ENCODE measurements at places on chromosomes 12 and 14.

- DNase-seq: no peak
Observed at GRCh38 chr12:92961949-92962348, 32.9 kb upstream of the EEA1 start.

GRCh38 chr14:35121026-35121886, 534 bp downstream of the PPP2R3C start:
- DNase-seq: no peak

DNA sequence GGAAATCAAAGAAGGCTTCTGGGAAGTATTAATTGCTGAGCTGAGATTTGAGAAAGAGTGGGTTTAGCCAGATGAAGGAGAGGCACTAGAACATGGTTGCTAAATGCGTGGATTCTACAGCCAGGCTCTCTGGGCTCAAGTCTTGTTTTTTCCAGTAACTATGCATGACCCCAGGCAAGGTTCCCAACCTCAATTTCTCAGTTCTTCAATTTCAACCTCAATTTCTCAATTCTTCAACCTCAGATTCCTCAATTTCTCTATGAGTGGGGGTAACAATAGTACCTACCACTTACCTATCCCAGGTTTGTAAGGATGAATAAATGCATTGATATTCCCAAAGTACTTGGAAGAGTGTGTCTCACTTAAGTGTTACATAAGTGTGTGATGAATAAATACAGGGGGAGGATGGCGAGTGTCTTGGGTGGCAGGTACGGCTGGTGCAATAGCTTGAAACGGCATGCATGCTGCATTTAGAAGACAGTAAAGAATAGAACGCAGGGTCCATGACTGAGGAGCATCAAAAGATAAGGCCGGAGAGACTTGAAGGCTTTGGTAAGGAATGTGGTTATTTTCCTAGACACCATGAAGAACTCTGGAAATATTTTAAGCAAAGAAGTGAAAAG, 149.1 kb upstream of the ATP2B1 start:
- DNase-seq: no peak

DNA sequence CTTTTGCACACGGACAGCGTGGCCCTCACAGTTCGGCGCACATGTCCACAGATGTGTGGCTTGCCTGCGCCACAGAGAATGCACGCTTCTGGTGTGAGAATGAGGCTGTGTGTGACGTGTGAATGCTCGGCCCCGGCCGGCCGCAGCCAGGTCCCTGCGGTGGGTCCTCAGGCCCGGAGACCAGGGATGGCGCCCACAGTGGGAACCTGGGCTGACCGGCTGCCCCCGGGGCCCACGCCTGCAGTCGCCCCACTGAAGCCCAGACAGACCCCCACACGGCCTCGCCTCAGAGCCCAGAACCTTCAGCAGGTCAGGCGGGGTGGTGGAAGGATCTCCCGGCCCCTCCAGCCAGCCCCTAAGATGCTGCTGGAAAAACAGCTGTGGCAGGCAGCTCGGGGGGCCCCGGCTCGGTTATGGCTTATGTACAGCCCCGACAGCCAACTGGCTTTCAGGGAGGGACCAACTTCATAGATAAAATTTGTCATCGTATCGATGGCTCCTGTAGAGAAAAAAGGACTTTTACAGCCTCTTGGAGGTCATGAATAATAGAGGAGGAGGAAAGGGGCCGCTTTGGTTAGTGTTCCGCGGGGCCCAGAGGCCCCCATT, 4.5 kb upstream of the C14orf180 start:
- no peak for DNase-seq

DNA sequence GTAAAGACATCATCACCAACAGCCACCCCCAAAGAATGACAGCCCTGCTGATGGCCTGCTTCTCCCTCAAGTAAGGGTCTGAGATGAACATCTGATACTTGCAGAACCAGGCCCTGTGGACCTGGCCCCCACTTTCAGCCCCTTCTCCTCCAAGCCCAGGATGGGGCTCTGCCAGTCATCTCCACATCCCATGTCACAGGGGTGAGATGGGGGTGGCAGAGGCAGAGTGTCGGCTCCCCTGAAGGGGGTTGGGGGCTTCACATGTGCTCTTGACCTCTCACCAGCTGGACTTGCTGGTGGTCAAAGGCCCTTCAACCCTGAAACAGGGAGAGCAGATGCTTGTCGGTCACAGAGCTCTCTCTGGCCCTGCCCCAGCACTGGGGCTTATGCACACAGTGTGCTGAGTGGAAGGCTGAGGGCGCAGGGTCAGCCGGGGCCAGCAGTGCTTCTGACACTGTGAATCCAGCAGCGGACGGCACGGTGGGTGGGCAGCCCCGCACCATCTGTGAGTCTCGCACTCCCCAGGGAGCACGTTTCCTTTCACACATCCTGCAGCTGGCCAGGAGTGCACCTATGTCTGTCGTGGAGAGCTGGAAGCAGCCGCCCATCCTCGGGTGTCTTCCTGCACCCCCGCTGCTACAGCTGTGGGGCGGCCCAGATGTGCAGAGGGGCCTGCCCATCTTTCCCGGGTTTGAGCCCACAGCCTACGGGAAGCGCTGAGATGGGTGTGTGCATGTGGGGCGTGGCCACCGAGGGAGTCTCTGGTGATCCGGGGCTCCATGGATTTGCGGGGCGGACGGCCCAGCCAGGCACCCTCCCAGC, 94.3 kb downstream of the ADGRD1 start:
- no peak for DNase-seq

- no peak for DNase-seq
Observed at GRCh38 chr14:88417594-88417993, 32.1 kb downstream of the SPATA7 start.

GRCh38 chr12:106133136-106134087, 5.3 kb downstream of the NUAK1 start:
- DNase-seq: no peak

DNA sequence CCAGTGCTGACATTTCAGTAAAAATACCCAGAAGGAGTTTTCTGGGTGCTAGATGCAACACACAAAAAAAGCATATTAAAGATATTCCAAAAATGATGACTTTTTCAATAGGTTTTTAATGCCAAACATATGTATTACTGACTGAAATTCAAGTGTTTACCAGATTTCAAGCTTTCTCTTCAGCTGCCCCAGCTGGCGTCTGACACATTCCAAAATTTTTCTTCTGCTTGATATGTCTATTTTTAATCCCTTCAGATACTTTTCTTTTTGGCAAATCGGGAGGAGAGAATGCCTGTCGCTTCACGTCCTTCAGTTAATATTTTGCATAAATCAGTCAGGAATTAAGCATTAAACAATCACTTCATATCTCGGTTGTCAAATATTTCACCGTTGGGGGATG, 7.1 kb upstream of the CCDC60 start:
- DNase-seq: no peak

GRCh38 chr12:530821-531220, 71.1 kb downstream of the B4GALNT3 start:
- peak; percentile 100 for DNase-seq

GRCh38 chr14:88983755-88984154, 159.3 kb downstream of the TTC8 start:
- DNase-seq: no peak

- no peak for DNase-seq
Observed at GRCh38 chr14:53501361-53502211, 348.5 kb upstream of the DDHD1 start.

DNA sequence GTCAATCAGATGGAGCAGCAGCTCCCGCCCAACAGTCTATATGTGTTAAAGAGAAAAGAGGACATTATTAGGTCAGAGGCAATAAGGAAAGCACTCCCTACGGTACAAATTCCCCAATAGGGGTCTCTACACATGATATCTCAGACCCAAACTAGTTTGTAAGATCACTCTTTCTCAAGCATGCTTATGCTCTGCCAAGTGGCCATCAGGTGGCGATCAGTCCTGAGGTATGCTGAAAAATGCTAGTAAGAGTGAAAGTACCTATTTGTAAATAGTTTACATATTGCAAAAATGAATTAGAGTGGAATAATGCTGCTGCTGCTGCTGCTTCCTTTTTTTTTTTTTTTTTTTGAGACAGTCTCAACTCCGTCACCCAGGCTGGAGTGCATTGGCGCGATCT, 61.0 kb downstream of the CPM start:
- DNase-seq: no peak

- DNase-seq: no peak
Observed at GRCh38 chr14:85090681-85091080, 439.3 kb upstream of the FLRT2 start.

DNA sequence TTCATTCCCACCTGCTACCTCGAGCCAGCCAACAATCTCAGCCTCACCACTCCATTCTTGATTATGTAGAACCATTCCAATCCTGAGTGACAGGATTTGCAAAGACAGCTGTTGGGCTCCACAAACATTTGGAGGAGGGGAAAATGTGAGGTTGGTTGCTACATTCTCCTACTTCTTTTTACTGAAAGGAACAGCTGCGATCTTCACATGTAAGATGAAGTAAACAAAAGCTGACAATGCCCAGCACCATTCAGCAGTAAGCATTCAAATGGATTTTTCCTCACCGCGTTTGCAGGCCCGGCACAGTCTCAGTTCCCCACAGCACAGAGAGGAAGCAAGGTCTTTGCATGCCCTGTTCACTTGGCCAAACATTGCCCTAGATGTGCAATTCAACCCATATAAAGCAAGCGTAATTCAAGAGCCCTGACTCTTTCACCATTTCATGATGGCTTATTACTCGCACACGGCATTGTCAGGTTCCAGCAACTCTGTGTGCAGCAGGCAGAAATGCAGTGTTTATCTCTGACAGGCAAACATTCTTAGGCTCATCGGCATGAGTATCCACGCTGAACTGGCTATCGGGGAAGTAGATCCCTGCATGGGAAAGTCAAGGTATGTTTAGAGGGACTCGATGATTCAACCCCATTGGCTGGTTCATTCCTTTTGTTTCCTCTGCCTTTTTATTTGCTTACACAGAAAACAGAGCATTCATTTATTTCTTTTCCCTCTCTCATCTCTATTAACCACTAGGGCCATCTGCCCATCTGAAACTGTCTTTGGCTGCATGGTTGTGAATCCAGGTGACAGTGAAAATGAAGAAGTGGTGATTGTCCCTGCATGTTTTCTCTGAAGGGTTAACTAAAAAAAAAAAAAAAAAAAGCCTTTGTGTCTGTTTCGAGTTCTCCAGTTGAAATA, 236.1 kb upstream of the PLEKHG7 start:
- DNase-seq: peak; percentile 60

DNA sequence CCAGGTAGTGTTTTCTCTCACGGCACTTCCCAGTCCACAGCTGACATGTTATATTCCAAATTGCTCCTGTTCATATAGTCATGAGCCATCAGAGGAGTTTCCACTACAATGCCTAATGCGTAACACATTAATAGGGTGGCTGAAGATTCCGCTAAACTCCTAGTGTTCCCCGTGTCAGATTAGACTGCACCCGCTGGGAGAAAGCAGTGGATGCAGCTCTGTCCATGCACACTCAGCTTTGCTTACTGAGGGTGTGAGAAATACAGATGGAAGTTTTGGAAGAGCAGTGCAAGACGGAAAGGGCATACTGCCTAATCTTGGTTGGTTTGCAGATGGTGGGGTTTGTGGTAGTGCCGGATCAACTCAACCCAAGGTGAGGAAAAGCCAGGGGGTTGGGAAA, 5.6 kb downstream of the PPP1R3E start:
- DNase-seq: no peak

GRCh38 chr14:43795600-43796228, 711.4 kb downstream of the FSCB start:
- DNase-seq: peak; percentile 46

DNA sequence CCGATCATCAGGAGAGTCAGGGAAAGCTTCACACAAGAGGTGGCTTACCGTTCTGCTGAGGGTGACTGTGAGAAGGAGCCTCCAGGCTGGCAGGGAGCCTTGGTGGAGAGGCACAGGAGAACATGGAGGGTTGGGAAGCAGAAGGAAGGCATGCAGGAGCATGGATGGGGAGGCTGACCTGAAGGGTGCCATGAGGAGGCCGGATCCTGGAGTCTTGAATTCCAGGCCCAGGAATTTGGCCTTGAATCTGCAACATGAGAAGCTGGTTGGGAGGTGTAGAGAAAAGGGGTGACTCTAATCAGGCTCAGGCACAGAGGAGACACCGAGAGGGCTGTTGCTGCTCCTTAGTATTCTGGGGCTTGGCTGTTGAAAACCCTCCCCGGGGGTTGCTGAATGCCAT, 130.2 kb downstream of the PELI2 start:
- DNase-seq: no peak

GRCh38 chr12:7376196-7376595, 67.8 kb downstream of the CD163L1 start:
- no peak for DNase-seq

- no peak for DNase-seq
Observed at GRCh38 chr14:28756884-28757570, 9.6 kb upstream of the FOXG1 start.

- no peak for DNase-seq
Observed at GRCh38 chr12:15152868-15153267, 68.3 kb downstream of the RERG start.

- DNase-seq: no peak
Observed at GRCh38 chr12:124833693-124834122, 30.0 kb downstream of the SCARB1 start.

GRCh38 chr12:124110372-124110883, 137.4 kb downstream of the ZNF664 start:
- no peak for DNase-seq

- DNase-seq: peak; percentile 98
Observed at GRCh38 chr14:75972801-75973421, 8.9 kb downstream of the TGFB3 start.

All from NCI-H2171 treated with DMSO at 0.1 percent for 48 hours (cell line).